ENCODE measurements at places on chromosomes 3 and 15.

GRCh38 chr3:82596805-82597204 lies 835.4 kb upstream of the GBE1 start:
- H3K27me3 ChIP-seq, result no peaks in the 10 kb centered on the region
- H3K4me1 ChIP-seq, result no peaks in the 10 kb centered on the region
- DNase-seq, result peak; percentile 1
- no peak overlapping the region for H3K27ac ChIP-seq

DNA sequence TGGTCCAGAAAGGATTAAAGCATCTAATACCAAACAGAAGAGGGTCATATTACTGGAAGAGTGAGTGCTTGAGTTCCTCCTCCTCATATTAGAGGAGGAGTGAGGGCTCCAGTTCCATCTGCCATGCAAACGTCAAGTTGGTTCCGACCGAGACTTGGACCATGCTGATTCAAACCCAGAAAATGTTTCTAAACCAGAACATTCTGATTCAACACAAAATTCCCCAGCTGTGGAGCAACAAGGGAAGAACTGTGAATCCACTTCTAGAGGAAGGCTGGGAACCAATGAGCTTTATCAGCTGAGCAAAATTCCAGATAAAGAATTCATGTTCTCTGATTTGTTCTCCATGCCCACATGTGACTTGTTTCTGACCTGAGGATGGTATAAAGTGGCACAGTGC lies 135.6 kb upstream of the WNT5A start:
- no peaks in the 10 kb centered on the region for H3K27me3 ChIP-seq
- no peak for DNase-seq
- peaks cover 5% of the 10 kb centered on the region for H3K4me1 ChIP-seq
- no peak overlapping the region for H3K27ac ChIP-seq
- no peaks in the 10 kb centered on the region for H3K36me3 ChIP-seq
- H3K4me3 ChIP-seq, result no peak overlapping the region

GRCh38 chr3:88678747-88679146 lies 428.7 kb upstream of the EPHA3 start:
- H3K4me1 ChIP-seq, result no peaks in the 10 kb centered on the region
- H3K4me3 ChIP-seq, result no peak overlapping the region
- no peak for DNase-seq

DNA sequence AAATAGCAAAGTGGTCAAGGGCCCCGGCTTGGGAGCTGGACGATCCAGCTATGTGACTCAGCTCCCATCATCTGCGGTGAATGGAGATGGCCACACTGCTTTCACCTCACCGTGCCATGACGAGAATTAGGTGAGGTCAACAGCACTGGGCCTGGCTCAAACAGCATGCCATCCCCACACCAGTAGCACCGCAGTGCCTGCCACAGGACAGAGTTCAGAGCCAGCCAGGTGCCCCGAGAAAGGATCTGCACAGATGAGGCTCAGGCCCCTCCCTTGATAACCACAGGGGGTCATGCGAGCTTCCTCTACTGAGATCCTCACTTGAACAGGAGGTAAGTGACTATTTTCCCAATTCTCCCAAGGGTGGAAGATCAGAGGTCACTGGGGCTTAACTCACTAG lies 29.4 kb downstream of the ZXDC start:
- DNase-seq, result no peak
- H3K27me3 ChIP-seq, result no peaks in the 10 kb centered on the region
- H3K36me3 ChIP-seq, result peaks cover 20% of the 10 kb centered on the region
- H3K4me3 ChIP-seq, result no peak overlapping the region
